ENCODE measurements at places on chromosomes 7 and 10.

GRCh38 chr10:22369434-22370072 is 24.3 kb downstream of the SPAG6 start:
- no peak for DNase-seq

GRCh38 chr10:74842301-74842954 is 16.0 kb downstream of the KAT6B start:
- DNase-seq, result no peak

- DNase-seq, result no peak
Measured at GRCh38 chr10:11205030-11205772, 187.5 kb downstream of the CELF2 start.

- no peak for DNase-seq
Measured at GRCh38 chr7:85508642-85509410, 322.0 kb upstream of the SEMA3D start.

- no peak for DNase-seq
Measured at GRCh38 chr7:44378744-44379143, 53.4 kb upstream of the CAMK2B start.

Measured in hippocampal formation (tissue), 2 donors.